ENCODE measurements at places on chromosomes 6 and 20.

DNA sequence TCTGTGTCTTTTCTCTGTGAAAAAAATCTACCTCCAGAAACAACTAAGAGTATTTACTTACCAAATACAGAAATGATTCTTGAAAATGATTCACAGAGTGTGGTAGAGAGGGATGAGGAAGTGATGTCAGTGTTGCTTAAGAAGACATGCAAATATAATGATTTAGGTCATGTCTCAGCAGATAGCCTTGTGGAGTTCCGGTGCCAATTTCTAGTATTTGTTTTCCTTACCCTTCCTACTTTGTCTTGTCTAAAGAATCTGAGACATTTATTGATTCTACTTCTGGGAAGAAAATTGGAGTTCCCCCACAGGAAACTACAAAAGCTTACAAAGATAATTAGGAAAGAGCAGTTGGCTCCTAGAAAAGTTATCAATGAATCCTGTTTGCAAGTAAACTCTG, 68.8 kb downstream of the GJA1 start:
- no peak for DNase-seq

DNA sequence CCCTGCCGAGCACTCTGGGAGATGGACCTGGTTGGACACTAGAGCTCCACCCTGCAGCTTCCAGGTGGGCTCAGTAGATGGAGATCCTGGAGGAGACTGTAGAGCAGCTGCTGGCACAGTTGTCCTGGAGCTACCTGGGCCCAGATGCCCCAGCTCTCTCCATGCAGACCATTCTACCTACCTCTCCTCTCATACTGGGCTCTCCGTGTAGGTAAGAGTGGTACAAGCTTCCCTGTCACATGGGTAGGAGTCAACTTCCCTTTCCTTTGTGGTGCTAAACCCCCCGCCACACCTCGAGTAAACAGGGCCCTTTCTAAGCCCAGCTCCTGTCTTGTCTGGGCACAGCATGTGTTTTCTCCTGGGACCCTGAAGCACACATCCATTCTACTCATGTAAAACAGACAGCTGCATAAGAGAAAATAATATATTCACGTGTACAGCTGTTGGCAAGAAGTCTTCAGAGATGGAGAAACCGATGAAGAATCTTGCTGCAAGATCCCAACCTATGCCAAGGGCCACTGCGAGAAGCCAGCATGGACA, 108.1 kb upstream of the DUSP22 start:
- no peak for DNase-seq

DNA sequence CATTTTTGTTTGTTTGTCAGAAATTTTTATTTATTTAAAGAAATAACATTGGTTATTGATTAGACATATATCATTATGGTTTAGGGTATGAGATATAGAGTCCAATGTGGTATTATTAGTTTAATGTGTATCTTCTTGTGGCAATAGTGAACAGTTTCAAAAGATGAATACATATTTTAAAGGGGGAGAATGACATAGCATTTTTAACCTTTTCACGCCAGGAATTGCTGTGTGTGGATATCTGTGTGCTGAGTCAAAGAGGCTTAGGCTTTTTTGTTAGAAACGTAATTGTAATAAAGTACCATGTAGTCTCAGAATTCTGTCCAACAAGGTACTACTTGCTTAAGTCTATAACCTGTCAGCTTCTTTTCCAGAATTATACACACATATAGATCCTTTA, 451.6 kb downstream of the ADGRB3 start:
- DNase-seq = no peak

- no peak for DNase-seq
These were observed 29.9 kb downstream of the MKKS start for GRCh38 chr20:10404023-10404628.

GRCh38 chr6:10140824-10141223, 274.1 kb downstream of the TFAP2A start:
- peak; percentile 11 for DNase-seq

DNA sequence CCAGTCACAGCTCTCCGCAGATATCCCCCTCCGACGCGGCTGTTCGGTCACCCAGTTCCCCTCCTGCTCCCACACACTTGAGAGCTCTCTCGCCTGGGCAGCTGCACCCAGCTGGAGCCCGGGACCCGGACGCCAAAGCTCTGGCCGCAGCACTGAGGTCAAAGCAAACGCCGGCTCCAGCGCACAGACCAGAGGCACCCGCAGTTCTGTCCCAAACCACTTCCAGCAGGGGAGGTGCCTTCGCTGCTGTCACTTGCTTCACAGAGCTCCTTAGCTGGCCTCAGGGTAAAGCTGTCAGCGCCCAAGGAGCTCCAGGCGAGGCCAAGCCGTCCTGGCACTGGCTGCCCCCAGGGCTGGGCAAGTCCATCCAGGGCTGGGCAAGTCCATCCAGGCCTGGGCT, 27.9 kb downstream of the SLC2A4RG start:
- no peak for DNase-seq

GRCh38 chr20:49935746-49936152, 448 bp upstream of the RNF114 start:
- no peak for DNase-seq

DNA sequence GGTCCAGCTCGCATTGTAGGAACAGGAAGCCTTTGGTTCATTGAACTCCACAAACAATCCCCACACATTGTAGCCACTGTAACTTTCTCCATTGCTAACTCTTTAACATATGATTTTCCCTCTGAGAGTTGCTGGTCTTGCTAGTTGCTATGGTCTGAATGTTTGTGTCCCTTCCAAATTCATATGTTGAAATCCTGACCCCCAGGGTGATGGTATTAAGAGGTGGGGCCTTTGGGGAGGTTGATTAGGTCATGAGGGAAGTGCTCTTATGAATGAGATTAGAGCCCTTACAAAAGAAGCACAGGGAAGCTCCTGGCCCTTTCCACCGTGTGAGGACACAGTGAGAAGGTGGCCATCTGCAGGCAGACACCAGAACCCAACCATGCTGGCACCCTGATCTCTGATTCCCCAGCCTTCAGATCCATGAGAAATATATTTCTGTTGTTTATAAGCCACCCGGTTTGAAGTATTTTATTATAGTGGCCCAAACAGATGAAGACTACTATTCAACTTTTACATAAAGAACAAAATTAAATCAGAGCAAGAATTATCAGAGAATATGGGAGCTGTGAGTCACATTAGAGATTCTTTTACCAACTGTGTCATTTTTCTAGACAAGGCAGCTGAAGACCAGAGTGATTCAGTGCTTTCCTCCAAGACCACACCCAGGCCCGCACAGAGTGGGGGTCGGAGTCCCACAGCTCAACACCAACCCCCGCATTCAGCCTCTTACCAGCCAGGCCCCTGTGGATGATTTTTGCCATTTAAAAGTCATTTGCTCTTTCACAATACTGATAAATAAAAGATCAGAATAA, 143.0 kb downstream of the SAMD5 start:
- DNase-seq = no peak

GRCh38 chr20:32404017-32404416, 45.9 kb downstream of the ASXL1 start:
- no peak for DNase-seq

DNA sequence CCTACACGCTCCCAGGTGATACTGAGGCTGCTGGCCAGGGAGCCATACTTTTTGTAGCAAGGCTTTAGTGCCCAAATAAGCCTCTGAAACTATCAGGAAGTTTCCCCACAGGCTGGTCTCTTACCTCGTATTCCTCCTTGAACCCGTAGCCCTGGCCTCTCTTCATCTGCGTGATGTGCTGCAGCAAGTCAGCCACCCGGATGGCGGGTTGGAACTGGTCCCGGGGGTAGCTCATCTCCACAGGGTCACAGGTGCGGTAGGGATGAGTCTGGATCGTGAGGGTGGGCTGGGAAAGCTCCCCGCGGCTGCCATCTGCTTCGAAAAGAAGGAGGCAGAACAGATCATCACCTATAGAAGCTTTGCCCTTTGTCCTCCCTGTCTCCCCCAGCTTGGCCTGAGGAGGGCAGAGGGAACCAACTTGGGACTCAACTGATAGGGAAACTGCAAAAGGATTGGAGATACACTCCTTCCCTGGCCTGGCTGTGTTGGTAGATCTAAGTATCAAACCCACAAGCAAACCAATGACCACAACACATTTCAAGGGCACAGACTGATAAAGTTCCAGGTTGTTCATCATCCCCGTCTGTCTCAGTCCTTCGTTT, 543.2 kb upstream of the CHD6 start:
- DNase-seq = no peak

DNA sequence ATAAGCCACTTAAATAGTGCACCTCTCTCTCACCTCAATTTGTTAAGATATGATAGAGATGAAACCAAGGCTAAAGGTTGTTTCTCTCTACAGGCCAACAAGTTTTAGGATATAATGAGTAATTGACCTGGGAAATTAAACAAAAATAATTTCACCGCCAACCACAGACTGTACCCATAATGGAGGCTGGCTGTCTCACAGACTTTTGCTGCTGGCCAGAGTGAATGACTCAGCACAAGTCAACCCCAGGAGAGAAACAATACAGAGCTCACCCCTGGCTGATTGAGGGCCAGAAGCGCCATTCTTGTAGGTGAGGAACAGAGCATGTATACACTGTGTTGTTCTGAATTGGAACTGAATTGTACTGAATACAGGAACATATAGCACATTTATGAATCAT, 99.9 kb downstream of the CAP2 start:
- DNase-seq = no peak

All from eye (tissue), 1 donor.